ENCODE measurements at places on chromosomes 6 and 20. TPM values are rescaled to one million over a fixed set of nuclear protein-coding genes. Genes with fewer than 3 reads are reported as not detected.

Gene SLC35D3
- 0.08 TPM for total RNA-seq

Gene LY6G6C
- not detected for total RNA-seq

DNA sequence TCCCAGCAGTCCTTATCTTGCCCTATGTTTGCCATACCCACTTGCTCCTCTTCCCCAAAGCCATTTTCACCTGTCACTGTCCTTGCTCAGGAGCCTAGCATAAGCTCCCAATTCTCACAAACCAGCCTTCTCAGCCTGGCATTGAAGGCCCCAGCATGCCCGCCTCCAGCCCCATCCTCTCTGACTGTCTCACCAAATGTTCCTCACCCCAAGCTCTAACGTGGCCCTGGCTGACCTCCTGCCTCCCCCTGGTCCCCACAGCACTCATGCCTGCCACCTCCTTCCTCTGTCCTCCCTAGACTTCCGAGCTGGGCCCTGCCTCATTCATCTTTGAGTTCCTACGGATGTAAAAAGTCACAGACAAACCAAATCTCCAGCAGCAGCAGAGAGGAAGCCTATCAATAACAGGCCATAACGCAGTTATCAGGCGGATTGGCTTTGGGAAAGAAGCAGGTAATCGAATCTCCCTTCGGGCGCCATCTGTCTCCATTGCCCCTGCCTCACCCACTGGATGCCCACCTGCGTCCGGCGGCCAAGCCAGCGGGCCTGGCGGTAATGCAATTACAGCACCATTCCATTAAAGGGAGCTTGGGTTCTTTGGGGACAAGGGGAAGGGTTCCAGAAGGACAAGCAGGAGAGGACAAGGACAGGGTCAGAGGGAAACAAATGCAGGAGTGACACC, 104.4 kb downstream of the MRPL14 start:
- H3K27me3 ChIP-seq = no peaks in the 10 kb centered on the region
- H3K4me3 ChIP-seq = no peak overlapping the region
- DNase-seq = no peak
- H3K4me1 ChIP-seq = peaks cover 12% of the 10 kb centered on the region
- H3K27ac ChIP-seq = no peak overlapping the region
- no peaks in the 10 kb centered on the region for H3K36me3 ChIP-seq

Gene ECT2L
- 1.6 TPM for total RNA-seq

Gene CTAGE9
- total RNA-seq = not detected

DNA sequence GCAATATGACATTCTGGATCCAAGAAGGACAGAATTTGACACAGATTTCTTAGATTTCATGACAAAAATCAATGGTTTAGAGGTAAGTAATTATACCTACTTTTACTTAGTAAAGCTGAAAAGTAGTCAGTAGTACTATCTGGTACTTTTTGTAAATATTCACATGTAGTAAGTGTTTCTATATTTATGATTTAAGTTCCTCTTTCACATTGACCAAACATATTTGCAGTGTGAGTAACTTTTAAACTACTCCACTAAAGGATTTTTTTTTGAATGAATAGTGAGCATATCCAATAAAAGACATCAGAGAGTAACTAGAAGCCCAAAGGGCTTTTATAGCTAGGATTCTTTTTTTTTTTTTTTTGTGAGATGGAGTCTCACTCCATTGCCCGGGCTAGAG, 60.8 kb downstream of the DNAH8 start:
- H3K36me3 ChIP-seq = no peaks in the 10 kb centered on the region
- peaks cover 40% of the 10 kb centered on the region for H3K27me3 ChIP-seq
- no peak overlapping the region for H3K4me3 ChIP-seq
- DNase-seq = no peak
- H3K4me1 ChIP-seq = no peaks in the 10 kb centered on the region

DNA sequence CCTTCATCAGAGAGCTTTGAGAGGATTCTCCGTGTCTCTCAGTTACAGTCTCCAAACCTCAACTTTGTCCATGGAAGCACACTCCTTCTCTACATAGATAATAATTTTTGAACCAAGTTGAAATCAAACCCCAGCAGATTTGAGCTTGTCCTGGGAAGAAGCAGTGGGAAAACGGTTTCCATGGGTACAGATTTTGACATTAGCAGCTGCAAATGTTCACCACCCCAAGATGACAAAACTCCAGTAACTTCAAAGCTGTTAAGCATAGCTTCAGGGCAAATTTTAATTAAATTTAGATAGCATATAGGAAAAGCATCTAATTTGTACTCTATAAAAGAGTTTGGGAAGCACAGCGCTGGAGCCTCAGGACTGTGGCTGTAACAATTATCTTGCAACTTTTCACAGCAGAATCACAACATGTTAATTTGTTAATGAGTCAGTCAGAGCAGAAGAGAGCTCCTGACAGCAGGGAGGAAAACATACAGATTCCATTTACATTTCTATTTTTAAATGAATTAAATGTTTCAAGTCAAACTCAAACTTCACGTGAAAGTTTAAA, 240.7 kb downstream of the BMP7 start:
- H3K4me1 ChIP-seq = no peaks in the 10 kb centered on the region
- H3K4me3 ChIP-seq = no peak overlapping the region

Gene CDH4
- 0.05 TPM for total RNA-seq

DNA sequence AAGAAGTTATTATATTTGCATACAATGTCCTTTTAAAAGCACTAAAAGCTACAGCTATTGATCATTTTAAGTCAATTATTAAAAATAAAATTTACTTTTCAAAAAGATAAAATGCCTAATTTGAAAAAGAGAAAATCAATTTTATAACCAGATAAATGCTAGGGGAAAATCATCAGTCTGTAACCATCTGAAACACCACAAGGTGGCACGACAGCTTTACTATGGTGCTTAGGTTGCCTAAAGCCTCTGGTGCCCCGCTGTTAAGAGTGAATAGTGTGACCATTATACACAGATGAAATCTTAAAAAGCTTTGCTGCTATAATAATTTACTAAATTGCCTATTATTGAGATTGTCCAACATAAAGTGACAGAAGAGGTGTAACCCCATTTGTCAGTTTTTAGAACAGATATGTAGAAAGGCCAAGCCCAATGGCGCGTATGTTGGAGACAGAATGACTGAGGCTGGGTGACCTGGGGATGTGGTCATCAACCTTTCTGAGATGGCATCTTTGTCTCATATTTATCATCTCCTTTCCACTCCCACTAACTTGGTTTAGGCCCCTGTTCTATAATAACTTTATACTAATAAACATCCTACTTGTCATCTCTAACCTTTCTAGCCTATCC, 100.8 kb downstream of the MOXD1 start:
- H3K4me1 ChIP-seq = no peaks in the 10 kb centered on the region
- H3K27ac ChIP-seq = no peak overlapping the region
- no peaks in the 10 kb centered on the region for H3K27me3 ChIP-seq
- H3K36me3 ChIP-seq = no peaks in the 10 kb centered on the region
